ENCODE measurements at places on chromosomes 4 and X. TPM values are rescaled to one million over a fixed set of nuclear protein-coding genes. Genes with fewer than 3 reads are reported as not detected.

Gene MND1
- not detected for polyA plus RNA-seq

Gene WNK3
- 11.7 TPM for polyA plus RNA-seq

Gene F9
- not detected for polyA plus RNA-seq

Gene SMIM10L2A
- 0.73 TPM for polyA plus RNA-seq

Gene SLC35A2
- 16.3 TPM for polyA plus RNA-seq

Gene MAB21L2
- polyA plus RNA-seq, result not detected

Gene NAP1L2
- polyA plus RNA-seq, result 139 TPM

Gene TRPC3
- polyA plus RNA-seq, result 361 TPM

Gene GPR119
- polyA plus RNA-seq, result not detected

Gene APOOL
- polyA plus RNA-seq, result 21.8 TPM

Gene NEIL3
- polyA plus RNA-seq, result not detected

Gene USP17L29
- not detected for polyA plus RNA-seq

Gene ZNF595
- polyA plus RNA-seq, result 7.3 TPM

Gene SPOCK3
- 351 TPM for polyA plus RNA-seq

Gene VCX3A
- not detected for polyA plus RNA-seq

Gene CACNA1F
- not detected for polyA plus RNA-seq

Gene CWH43
- polyA plus RNA-seq, result not detected

Gene ABCD1
- 2.8 TPM for polyA plus RNA-seq

Gene PTTG2
- not detected for polyA plus RNA-seq

Gene C1QTNF7
- not detected for polyA plus RNA-seq

Gene CCDC120
- 0.52 TPM for polyA plus RNA-seq

Gene SPANXA2
- polyA plus RNA-seq, result not detected

Gene QRFPR
- polyA plus RNA-seq, result not detected

Gene HSFX1
- polyA plus RNA-seq, result not detected

Gene DMP1
- polyA plus RNA-seq, result not detected

Gene TGIF2LX
- not detected for polyA plus RNA-seq

Data from Purkinje cell (primary cell).